ENCODE measurements at places on chromosomes 7 and 10.

DNA sequence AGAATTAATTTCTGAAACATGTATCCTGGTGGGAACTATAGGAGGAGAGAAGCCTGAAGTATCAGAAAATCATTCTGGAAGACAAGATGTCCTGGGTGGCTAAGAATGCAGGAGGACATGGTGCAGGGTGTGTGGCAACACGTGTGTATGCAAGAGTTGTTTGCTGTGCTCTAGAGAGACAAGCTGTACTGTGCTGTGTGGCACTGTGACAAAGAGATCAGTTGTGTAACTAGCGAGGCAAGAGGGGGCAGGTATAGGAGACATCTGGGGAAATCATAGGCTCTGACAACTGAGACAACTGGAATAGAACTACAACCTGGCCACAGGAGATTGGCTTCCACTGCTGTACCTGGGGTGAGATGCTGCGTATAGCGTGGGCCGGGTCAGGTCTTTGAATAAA is 9.3 kb downstream of the ITGA8 start:
- DNase-seq = no peak

- DNase-seq = no peak
These were observed 152.5 kb downstream of the SLC25A13 start for GRCh38 chr7:96169439-96169838.

DNA sequence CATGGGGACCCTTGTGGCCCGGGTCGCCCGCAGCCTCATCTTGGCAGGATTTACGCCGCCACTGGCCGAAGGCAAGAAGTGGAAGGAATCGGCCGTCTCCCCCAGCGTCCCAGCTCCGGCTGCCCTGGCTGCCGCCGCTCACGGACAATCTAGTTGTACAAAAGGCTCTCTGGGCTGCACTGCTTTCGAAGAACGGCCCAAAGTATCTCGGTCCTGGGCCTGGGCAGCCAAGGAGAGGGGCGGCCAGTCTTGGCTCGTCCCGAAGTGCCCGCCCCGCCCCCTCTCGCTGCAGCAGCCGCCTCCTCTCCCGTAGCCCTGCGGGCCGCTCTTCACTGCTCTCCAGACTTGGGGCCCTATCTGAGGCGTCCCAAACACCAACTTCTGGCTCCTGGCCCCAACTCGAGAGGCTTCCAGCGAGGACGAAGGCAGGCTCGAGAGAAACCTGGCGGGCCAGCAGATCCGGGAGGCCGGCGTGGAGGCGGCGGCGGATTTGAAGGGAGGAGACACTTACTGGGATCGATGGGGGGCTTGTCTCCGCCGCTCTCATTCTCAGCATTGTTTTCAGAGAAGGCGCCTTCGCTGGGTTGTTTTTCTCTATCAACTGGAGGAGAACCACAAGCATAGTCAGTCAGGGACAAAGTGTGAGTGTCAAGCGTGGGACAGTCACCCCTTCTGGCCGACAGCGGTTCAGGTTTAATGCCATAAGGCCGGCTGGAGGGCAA is 809 bp downstream of the HOXA9 start:
- no peak for DNase-seq

DNA sequence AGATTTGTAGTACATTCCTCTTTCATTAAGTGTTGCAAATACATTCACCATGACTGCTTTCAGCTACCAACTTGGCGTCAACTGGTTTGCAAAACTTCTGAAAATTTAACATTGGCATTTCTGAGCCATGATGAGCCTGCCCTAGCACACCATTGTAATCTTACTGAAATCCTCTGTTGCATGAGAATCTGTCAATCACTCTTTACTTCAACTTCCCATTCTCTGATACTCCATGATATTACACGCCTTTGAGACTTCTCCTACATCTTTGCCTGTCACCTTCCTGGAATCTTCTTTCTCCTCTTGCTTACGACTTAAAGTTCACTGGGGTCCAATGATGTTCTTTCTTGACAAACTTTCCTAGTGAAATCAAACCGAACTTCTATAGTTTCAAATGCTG is 32.2 kb downstream of the EBLN1 start:
- no peak for DNase-seq

DNA sequence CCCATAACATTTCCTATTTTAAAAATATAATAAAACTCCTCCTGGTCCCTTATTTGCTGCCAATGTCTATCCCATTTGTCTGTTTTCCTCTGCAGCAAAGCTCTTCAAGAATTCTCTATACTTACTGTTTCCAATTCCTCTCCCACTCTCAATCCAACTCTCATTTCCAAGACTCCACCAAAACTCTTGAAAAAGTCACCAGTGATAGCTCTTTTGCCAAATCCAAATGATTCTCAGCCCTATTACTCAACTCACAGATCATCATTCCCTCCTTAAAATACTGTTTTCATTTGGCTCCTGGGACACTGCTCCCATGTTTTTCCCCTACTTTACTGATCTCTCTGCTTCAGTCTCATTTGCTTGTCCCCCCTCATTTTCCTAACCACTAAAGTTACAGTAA is 139.4 kb downstream of the HIBADH start:
- DNase-seq = no peak

DNA sequence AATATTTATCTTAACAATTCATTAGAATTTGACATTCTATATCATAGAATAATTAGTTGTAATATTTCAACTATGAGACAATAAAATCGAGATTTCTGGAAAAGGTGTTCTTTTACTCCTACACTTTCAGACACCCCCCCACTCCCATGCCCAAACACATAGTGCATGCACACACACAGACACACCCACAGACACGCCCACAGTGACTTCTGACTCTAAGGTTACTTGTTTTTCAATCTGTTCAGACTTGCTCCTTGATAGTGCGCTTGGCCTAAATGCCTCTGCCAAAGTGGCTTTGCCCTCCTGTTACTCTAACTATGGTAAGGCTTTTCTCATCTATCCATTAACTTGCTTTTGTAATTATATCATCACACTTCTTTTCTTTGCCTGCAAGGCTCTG is 144.0 kb upstream of the PPP1R3A start:
- no peak for DNase-seq

- DNase-seq = no peak
These were observed 436.1 kb downstream of the PHTF2 start for GRCh38 chr7:78234634-78235033.

DNA sequence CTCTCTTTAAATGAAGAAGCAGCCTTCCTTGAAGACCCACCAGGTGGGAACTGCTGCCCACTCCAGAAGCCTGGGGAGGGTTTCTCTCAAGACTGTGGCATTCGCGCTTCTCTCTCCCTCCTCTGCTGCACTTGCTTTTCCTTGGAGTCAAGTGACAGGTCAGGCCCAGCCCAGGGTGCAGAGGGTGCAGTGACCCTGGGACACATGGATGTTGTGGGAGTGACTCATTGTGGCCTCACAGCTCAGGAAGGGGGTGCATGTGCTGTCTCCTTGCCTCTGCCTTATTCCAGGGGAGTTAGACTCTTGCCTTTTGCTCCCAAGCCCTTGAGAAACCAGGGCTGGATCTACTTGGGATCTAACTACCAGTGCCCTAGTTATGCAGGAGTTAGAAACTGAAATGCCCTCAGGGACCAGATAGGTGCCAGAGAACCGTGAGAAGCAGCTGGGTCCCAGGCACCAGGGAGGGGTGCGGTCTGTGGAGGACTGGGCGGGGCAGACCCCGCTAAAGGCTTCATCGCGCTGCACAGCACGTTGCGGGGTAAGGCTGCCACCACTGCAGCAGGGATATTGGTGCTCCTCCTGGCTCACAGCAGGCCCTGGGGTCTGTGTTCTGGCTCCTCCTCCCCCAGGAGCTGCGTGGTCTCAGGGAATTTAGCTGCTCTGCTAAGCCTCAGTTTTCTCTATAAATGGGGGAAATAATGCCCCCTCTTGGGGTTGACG is 11.4 kb downstream of the FAM241B start:
- no peak for DNase-seq

- no peak for DNase-seq
These were observed 33.4 kb downstream of the OGDH start for GRCh38 chr7:44639671-44640321.

DNA sequence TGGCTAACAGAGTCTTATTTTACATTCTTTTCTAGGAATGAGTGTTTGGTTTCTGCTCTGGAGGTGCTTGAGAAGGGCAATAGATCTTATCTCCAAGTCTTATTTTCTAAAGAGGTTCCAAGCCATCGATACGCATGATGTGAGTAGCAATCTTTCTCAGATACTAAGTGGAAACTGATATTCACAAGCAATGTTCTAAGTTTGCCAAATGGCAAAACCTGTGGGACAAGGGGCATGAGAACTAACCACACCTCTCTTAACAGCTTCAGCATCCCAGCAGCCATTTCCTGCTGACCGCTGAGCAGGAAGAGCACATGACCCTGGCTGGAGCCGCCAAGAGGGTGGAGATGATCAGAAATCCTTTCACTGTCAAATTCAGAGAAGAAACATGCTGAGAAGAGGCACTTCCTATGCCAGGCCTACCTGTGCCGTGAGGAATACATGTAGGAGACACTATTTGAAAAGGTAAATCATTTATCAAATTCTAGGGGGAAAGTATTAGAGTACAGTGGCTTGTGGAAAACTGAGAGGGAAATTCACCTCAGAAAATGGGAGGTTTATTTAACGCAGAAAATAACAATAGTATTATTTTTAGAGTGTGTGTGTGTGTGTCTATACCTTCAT is 35.2 kb downstream of the CCDC71L start:
- DNase-seq = no peak

- DNase-seq = peak; percentile 61
These were observed 9.6 kb downstream of the PSD start for GRCh38 chr10:102408728-102409603.

DNA sequence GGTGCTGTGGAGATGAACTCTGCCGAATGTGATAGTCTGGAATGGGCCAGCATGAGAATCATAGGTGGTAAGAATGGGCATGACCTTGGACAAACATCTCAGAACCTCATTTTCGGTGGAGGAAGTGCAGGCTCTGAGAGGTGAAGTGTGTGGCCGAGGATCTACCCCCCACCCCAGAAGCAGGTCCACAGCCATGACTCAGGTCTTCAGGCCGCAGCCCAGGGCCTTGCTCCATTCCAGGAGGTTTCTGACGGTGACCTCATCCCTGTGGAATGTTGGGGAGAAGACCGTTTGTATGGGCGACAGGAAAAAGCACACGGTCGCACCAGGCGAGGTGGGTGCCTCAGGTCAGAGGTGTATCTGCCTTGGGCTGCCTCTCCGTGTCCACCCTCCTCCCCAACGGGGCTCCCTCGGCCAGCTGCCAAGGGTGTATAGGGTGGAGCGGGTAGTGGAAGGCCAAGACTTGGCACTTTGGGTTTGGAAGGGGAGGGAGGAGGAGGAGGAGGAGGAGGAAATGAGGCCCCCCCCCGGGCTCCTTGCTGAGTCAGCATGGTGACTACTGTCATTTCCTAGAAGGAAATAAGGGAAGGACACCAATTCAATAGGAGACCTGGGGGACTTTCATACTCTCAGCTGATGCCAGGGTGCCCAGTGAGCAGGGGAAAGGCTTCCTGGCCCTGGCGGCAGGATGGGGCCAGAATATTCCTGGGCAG is 168.0 kb upstream of the RHEB start:
- no peak for DNase-seq

DNA sequence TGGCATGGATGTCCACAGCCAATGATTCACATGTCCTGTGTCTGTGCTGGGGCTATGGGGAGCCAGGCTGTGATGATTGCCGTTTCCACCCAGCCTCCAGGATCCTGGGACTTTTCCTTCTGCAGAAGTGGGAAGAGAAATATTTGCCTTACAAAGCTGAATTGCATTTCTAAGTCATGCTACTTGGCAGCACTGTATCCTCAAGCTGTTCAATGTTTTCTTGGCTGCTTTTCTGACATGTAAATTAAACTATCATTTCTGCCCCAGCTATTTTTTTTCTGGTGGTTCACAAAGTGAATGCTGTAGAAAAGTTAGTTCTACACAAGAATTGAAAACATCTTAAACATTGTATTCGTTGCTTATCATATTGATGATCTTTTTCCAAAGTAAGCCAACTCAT is 51.9 kb upstream of the TCERG1L start:
- no peak for DNase-seq

DNA sequence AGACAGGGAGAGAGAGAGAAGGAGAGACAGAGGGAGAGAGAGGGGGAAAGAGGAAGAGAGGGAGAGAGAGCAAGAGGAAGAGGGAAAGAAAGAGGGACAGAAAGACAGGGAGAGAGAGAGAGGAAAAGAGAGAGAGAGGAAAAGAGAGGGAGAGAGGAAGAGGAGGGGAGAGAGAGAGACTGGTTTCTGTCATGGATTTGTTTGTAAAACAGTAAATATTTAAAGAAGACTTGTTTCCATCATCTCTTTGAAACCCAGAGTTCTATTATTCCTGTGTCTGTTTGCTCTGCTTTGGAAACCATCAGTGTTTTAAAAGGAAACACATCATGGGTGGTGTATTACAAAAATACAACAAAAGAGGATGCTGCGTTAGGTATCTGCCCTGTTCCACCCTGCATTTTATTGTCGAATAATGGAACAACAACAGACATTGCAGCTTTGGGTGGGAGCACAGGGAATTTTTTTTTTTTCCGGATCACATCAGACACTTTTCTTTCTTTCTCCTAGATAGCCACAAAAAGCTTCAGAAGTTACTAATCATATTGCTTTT is 150.7 kb upstream of the RSU1 start:
- no peak for DNase-seq

DNA sequence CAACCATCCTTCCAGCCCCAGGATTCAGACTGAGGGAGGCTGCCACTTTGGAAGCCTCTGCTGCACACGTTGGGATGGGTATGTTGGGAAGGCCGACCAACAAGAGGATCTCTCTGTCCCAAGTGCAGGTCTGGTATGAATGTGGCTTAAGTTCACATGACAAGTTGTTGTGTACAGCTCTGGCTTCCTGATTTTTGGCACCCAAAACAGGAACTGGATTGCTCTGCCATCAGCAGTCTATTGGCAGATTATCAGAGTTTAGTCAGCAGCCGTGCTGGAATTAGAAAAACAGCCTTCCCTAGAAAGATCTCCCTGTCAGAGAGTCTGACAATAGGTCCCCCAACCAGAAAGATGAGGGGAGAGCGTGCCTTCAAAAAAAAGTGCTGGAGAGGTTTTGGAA is 66.9 kb downstream of the GOLGA7B start:
- DNase-seq = no peak

DNA sequence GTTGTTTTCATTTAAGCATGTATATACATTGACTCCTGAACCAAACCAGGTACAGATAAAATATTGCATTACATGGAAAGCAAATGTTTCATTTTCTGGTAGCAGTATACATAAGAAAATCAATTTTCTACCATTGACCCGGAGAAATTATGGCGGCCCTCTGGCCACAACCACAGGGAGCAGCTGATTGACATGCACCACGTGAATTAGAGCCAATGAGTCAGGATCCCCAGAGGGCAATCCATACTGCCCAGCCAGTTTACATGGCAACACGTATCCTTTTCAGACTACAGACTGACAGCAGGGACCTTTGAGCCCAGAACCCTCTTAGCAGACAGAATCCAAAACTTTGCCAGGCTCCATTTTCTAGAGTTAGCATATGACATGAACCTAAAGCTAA is 272.2 kb upstream of the NEBL start:
- no peak for DNase-seq

DNA sequence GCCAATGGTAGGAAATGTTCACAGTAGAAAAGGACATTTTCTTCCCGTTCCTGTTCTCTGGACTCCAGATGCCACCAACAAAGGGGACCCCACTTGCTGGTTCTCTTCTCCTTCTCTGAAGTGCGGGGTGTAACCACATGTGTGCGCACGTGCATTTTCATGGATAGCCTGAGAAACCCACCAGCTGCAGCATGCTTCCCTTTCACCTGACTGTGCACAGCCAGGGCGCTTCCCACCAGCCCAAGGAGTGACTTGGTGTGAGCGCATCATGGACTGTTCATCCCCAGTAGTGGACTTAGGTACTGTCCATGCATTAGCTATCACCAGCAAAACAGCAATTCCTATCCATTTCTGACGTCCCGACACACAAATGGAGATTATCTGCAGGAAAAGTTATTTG is 29.6 kb upstream of the DPYSL4 start:
- DNase-seq = no peak

- DNase-seq = no peak
These were observed 4.8 kb downstream of the ANK3 start for GRCh38 chr10:60384708-60385398.
